ENCODE measurements at places on chromosomes 6 and 20.
A peak's percentile ranks its signal among the peaks of the same experiment; 100 is the strongest.

GRCh38 chr6:145147559-145147958 lies 587.8 kb downstream of the EPM2A start:
- peak; percentile 3 for DNase-seq

DNA sequence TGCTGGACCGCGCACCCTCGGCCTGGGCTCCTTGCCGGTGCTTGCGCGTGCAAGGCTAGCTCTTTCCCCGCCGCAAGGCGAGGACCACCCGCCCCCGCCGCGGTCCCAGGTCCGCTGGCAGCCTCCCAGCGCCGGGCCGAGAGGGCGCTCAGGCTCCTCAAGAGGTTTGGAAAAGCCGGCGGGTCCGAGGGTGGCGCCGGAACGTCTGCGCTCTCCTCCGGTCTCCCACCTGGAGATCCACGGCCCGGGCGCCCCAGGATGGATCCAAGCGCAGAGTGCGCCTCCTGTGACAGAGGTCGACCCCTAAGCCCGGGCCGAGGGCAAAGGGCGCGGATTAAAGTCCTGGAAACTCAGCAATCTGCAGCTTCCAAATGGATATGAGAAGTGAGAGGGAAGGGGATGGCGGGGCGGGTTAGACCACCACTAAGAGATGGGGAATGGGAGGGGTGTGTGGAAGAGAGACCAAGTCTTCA lies 575 bp upstream of the MICAL1 start:
- DNase-seq = no peak

- no peak for DNase-seq
Measured at GRCh38 chr20:2798095-2798805, 2.2 kb downstream of the CPXM1 start.

DNA sequence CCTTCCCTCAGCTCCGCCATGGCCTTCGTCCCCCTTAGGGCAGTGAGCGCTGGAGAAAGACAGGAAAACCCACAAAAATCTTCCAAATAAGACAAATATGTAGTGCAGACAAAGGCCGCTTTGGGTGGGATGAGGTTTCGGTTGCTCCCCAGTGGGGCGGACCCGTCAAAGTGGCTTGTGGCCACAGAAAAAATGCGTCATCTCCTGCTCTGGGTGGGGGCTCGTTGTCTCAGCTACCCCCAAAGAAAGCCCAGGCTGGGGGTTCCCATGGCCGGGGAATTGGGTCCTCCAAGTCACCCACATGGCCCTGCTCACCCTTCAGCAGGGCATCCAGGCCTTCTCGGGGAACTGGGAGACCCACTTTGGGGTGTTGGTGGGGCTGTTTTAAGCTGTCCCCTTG lies 21.9 kb upstream of the SCUBE3 start:
- no peak for DNase-seq

DNA sequence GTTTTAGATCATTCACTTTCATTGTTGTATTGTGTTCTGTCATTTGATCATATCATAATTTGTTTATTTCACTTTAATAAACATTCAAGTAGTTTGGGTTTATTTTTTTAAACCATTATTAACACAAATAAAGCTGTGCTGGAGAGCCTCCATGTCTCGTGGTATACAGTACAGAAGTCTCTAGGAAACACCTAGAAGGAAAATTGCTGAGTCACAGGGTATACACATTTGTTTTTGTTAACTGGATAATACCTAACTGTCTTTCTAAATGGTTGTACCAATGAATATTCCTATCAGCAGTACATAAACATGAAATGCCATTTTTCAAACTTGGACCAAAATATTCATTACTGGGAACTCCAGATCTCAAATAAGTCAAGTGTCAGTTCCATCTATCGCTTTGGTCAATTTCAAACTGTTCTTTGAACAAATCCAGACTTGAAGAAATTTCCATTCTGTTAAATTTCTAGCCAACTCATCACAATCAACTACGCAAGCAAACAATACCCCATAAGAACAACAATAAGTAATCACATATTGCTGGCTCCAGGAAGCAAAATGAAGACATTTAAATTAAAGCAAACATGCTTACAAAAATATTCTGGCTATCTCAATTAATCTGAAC lies 138.1 kb downstream of the ATXN1 start:
- no peak for DNase-seq

DNA sequence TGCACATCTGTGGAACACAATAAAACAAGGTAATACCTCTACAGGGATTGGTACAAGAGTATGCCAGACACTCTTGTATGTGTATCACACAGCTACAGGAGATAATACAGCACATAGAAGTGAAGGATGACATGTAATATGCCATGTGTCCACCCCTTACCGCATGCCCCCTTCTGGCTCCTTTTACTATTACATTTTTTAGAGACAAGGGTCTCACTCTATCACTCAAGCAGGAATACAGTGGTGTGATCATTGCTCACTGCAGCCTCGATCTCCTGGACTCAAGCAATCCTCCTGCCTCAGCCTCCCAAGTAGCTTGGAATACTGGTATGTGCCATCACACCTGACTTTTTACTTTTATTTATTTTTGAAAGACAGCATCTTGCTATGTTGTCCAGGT lies 4.2 kb upstream of the NCR3 start:
- DNase-seq = peak; percentile 76

All from Kasumi-1 (cell line).